Stimulated activated CD4-positive, alpha-beta T cell treated with anti-CD3 and anti-CD28 coated beads, TNF-alpha, amount 100 ng/mL, for 24 hours (primary cell): ENCODE measurements at places on chromosomes 6 and 20.

GRCh38 chr6:84062519-84063154 lies 29.1 kb downstream of the MRAP2 start:
- no peak for DNase-seq

- DNase-seq, result no peak
Measured at GRCh38 chr6:49915035-49915434, 48.7 kb upstream of the CRISP1 start.

DNA sequence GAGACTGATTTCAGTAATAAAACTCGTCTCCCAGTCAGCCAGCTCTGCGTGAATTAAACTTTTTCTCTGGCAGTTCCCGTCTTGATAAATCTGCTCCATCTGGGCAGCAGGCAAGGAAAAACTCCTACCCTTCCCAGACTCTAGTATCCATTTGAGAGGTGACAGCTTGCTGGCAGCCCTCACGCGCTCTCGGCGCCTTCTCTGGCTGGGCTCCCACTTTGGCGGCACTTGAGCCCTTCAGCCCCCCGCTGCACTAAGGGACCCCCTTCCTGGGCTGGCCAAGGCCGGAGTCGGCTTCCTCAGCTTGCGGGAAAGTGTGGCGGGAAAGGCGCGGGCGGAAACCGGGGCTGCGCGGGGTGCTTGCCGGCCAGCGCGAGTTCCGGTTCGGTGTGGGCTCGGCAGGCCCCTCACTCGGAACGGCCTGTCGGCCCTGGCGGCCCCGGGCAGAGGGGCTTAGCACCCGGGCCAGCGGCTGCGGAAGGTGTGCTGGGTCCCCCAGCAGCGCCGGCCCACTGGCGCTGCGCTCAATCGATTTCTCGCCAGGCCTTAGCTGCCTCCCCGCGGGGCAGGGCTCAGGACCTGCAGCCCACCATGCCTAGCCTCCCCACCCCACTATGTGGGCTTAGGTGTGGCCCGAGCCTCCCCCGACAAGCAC lies 21.8 kb upstream of the GMPR start:
- no peak for DNase-seq

DNA sequence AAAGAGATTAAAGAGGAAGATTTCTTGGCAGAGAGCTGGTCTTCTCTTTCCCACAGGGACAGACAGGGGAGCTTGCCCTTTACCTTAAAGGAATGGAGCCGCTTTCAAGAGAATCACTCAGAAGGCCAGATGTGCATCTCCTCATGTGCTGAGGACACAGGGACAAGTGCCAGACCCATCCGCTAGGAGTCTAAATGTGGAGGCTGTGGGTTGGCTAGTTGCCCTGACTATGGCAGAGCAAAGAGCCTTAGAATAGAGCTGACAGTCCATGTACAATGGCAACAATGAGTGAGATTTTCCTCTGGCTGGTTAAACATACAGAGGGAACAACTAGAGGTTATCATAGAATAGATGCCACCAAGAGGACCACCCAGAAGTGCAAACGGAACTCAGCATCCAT lies 7.3 kb upstream of the DOK5 start:
- DNase-seq, result no peak

- no peak for DNase-seq
Measured at GRCh38 chr6:26048590-26048989, 38.6 kb upstream of the HFE start.

- DNase-seq, result peak; percentile 3
Measured at GRCh38 chr6:47780510-47781356, 1.1 kb upstream of the OPN5 start.

DNA sequence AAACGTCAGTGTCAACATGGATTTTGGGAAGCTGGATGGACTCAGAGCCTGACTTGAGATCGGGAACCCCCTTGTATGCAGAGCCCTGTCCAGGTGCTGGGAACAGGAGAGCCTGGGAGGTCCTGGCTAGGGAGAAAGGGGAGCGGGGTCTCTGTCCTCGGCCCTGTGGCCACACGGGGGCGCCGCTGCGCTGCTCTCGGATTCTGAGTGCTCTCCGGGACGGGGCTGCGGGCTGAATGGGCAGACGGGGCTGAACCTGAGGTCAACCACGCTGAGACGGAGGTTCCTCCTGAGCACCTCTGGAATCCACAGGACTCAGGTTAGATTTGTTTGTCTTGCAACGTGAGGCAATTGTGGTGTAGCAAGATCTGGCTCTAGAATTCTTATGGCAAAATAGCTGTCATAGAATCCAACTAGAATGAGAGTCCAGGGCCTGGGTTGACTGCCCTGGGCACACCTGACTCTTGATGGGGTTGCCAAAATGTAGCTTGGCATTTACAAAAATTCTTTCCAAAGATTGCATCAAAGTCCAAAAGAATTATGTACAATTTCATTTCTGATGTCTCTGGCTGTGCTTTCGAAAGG lies 20.6 kb upstream of the HLA-F start:
- DNase-seq, result peak; percentile 56

DNA sequence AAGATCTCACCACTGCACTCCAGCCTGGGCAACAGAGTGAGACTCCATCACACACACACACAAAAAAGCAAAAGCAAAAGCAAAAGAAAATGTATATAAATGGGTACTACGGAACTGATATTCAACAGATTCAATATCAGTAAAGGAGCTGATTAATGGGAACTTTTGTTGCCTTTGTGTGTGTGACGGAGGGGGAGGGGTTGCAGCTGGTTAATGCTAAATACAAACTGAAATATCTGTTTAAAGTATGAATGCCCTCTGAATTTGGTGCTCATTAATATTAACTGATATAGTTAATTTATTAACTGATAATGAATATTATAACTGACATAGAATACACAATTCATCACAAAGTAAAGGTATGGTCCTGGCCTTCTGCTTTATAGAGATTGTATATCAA lies 8.4 kb downstream of the NCOA6 start:
- DNase-seq, result no peak

DNA sequence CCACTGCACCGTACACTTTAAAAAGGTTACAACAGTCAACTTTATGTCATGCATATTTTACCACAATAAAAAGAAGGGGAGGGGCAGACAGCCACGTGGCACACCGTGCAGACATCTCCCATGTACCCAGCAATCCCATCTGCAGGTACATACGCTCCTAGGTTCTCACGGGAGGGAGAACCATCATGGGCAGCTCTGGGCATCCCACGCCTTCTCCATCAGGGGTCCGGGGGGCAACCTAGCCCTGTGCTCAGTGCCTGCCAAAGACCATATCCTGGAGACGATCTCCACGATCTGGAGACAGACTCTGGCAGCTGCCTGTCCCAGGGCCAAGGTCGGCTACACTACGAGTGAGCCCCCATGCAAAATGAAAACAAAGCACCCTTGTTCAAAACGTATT lies 2.5 kb upstream of the BNIP5 start:
- no peak for DNase-seq

GRCh38 chr6:134593887-134594286 lies 276.0 kb upstream of the SGK1 start:
- DNase-seq, result no peak

DNA sequence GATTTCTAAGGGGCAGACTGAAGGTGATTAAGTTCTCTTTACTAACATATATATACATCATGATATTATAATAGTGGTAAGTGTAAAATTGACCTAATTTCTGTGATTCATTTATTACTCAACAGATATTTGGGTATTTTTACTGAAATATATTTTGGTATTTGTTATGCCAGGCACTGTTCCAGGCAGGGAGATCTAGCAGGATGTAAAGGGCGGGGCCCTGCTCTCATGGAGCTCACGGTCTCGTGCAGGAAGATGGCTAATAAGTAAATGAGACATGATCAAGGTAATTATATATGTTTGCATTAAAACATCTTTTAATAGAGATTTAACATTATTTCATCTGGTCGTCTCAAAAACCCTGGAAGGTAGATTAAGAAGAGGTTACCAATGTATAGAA lies 27.7 kb downstream of the FAM50B start:
- no peak for DNase-seq

DNA sequence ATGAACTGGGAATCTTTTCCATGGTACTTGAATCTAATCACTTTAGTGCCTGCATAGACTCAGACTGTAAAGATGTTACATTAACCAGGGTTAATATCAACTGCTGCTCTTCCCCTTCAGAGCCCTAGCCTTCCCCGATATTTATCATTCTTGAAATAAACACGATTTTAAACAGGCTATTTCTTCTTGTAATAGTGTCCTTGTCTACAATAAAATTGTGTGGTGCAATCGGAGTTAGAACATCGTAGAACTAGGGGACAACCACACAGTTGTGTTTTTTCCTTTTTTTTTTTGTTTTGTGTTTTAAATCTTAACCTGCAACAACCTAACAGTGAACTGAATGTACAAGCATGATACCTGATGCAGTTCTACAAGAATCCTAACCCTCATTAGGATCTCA lies 4.5 kb downstream of the GJA1 start:
- no peak for DNase-seq

DNA sequence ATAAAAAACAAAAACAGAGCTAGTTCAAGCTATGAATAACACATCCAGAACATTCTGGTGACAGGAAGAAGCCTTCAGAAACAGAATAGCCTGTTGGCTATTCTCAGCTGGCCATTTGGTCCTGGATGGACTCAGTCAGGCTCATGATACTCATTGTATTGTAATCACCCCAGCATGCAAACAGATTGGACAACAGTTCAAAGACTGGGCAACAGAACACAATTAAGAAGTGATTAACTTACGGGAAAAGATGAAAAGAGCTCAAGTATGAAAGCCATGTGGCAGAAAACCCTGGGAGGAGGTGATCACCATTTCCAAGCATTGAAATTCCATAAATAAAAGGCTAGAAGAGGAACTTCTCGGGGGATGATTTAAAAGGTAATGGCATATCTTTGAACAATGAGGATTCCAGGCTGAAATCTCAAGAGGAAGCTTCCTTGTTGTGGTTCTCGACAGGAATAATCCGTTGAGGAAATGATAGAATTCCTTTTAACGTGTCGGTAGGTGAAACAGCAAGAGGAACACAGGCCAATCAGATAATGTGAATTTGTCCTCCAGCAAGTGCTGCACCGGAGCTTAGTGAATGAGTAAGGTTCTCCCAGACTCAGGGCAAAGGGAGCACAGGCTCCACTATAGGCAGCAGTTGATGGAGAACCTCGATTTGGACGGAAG lies 172.4 kb downstream of the BCAS1 start:
- DNase-seq, result no peak

DNA sequence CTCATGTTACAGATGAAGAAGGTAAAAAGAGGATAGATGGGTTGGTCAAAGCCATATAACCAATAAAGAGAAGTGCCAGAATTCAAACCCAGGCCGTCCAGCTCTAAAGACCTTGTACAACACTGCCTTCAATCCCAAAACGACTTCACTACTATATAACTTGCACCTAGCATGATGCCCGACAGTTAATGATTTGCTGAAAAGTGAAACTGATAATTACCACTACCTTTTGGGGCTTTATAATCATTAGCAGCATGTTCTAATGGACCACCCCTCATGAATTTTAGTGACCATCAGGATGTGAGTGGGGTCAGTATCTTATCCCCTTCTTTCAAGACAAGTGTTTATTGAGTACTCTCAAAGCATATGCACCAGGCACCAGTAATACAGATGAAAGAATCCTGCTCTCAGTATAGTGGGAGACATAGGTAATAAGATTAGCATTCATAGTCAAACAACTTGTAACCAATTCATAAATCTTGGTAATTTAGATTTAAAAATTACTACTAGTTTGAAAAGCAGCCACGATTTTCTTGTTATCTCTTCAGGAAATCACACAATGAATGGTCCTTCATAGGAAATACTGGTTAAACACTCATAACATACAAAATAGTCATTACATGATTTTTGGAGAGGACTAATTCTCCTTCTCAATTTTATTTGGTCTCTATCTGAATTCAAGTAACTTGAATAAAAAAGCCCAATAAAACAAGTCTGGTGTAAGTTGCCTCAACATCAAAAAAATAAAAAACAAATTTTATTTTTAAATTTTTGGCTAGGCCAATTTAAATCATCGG lies 98.0 kb downstream of the EPB41L2 start:
- DNase-seq, result no peak

GRCh38 chr6:25446830-25447569 lies 167.8 kb downstream of the CARMIL1 start:
- DNase-seq, result no peak

GRCh38 chr6:4545893-4546292 lies 230.3 kb upstream of the CDYL start:
- no peak for DNase-seq

- DNase-seq, result no peak
Measured at GRCh38 chr20:36306553-36307411, 643 bp downstream of the DLGAP4 start.

DNA sequence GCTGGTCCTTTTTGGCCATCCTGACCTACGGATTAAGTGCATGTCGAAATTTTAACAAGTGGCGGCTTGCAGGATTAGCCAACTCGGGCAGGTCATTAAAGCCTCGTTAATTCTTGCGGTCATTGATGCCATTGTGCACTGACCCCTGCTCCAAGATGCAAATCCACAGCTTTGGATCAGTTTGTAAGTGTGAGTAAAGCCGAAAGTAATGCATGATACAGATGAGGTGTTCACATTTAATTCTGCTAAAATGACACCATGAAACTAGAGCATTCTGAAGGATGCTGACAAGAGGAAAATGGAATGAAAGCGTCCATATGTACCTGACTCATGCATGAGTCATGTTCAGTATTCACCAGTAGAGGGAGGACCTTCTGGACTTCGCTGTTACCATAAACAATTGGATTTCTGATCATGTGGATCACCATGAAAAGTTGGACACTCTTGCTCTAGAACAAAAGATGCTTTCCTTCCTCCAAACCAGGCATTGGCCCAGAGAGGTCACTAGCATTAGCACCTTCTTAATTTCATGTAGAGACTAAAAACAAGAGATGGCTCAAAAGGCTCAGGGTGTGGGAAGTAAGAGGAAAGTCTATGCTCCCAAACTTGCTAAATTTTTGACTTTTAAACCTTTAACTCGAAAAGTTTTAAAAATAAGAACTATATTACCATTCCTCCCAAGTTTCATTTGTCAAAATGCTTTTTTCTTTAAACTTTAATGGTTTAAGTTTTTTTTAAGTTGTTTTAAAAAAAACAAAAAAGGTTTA lies 48.0 kb downstream of the MUC22 start:
- DNase-seq, result no peak

DNA sequence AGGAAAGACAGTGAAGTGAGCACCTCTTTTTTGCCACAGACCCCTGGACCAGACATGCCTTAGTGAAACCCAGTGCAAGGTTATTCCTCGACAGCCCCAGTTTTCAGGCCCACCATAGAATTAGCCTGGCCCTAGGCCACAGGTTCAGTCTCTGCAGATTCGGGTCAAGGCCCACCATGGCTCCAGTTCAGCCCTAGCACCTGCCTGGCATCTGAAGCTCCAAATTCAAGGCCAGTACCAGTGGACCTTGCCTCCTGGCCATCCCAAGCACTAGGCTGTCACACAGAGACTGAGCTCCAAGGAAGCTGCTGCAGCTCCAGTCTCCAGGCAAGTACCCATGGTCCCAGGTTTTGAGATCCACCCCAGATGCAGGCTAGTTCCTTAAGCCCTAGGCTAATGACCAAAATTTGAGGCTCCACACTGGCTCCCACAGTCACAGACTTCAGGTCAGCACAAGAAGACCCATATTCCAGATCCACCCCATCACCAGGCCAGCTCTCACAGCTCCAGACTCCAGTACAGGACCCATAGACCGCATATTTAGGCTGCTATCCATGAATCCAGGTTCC lies 877.5 kb upstream of the ADGRB3 start:
- no peak for DNase-seq

- DNase-seq, result no peak
Measured at GRCh38 chr6:12354499-12354898, 64.3 kb downstream of the EDN1 start.

GRCh38 chr6:37657112-37657886 lies 40.4 kb downstream of the MDGA1 start:
- no peak for DNase-seq

GRCh38 chr20:46349742-46350056 lies 41.4 kb upstream of the CDH22 start:
- no peak for DNase-seq

- no peak for DNase-seq
Measured at GRCh38 chr6:47169785-47170616, 127.9 kb upstream of the ADGRF1 start.
